ENCODE measurements at places on chromosomes 5 and 9.

DNA sequence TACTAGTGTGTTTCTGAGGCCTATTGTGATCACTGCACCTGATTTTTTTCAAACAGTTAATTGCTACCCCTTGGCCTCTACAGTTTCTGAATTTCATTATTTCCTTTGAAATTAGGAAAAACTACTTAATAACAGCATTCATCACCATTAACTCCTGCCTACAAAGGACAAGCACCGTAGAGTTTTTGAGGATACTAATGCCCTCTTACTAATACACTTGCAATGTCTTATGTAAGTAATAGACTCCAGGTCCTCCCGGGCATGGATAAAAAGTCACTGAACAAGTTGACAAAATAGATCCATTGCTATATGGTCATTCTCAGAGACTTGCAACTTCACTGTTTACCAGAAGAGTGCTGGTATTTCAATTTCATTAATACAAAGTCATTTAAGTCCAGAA is 1172.5 kb downstream of the CDH12 start:
- no peaks in the 10 kb centered on the region for H3K4me1 ChIP-seq
- no peak for DNase-seq
- no peak overlapping the region for H3K27ac ChIP-seq

- H3K4me3 ChIP-seq = no peak overlapping the region
- H3K27ac ChIP-seq = no peak overlapping the region
- H3K27me3 ChIP-seq = no peaks in the 10 kb centered on the region
- no peaks in the 10 kb centered on the region for H3K36me3 ChIP-seq
- peaks cover 23% of the 10 kb centered on the region for H3K4me1 ChIP-seq
- no peak for DNase-seq
Observed at GRCh38 chr9:91056917-91057316, 255.3 kb downstream of the SYK start.

GRCh38 chr5:145991044-145991575 is 54.7 kb downstream of the SH3RF2 start:
- H3K36me3 ChIP-seq = no peaks in the 10 kb centered on the region
- no peak overlapping the region for H3K27ac ChIP-seq
- H3K4me3 ChIP-seq = no peak overlapping the region
- no peak for DNase-seq

DNA sequence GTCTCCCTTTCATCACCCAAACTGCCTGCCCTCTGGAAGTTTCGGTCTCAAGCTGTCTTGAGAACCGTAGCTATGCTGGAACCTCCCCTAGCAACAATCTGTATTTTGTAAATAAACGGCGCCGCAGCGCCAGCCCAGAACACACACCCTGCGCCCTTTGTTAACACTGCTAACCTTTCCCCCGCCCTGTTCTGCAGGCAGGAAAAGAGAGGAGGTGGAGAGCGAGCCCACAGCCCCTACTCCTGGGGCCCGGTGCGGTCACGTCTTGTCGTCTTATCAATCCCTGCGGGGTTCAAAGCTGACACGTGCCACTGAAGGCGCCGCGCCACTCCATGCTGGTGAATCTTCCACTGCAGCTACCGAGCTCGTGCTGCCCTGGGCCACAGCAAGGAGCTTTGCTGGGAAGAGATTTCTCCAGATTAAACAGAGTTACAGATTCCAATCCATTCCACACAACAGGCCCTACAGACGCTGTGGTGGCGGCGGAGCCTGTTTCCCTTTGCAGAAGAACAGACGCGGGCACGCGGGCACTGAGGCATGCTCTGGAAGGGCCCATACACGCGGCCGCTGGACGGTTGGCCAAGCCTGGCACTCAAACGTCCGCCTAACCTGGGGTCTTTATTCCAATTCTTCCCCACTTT is 25.3 kb downstream of the ZDHHC11B start:
- H3K27ac ChIP-seq = no peak overlapping the region
- no peaks in the 10 kb centered on the region for H3K27me3 ChIP-seq
- no peaks in the 10 kb centered on the region for H3K36me3 ChIP-seq
- DNase-seq = peak; percentile 37
- H3K4me3 ChIP-seq = no peak overlapping the region

- H3K27me3 ChIP-seq = no peaks in the 10 kb centered on the region
- H3K27ac ChIP-seq = no peak overlapping the region
- H3K36me3 ChIP-seq = no peaks in the 10 kb centered on the region
- H3K4me1 ChIP-seq = no peaks in the 10 kb centered on the region
- H3K4me3 ChIP-seq = no peak overlapping the region
Observed at GRCh38 chr5:126031989-126032716, 391.1 kb upstream of the GRAMD2B start.
